Naive thymus-derived CD8-positive, alpha-beta T cell (primary cell): ENCODE measurements at places on chromosomes 12 and 14.

DNA sequence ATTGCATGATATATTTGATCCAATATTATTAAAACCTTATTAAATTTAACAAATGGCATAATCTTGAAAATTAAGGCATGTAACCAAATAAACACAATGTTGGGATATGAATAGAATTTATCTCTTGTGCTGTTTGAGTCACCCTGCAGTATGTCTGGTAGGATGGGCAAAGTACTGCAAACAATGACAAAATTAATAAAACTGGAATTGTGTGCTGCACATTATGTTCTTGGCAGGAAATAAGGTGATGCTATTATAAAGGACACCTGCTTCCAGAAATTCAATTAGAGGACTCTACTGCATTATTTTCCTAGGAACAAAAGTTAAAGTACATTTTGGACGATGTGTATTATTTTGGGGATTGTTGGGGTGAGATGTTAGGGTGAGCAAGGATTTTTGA is 132.7 kb downstream of the PPFIA2 start:
- DNase-seq, result no peak

- DNase-seq, result no peak
These were observed 163.6 kb upstream of the TBX3 start for GRCh38 chr12:114847441-114848035.

- DNase-seq, result no peak
These were observed 18.7 kb downstream of the PRKD1 start for GRCh38 chr14:29908652-29909577.

DNA sequence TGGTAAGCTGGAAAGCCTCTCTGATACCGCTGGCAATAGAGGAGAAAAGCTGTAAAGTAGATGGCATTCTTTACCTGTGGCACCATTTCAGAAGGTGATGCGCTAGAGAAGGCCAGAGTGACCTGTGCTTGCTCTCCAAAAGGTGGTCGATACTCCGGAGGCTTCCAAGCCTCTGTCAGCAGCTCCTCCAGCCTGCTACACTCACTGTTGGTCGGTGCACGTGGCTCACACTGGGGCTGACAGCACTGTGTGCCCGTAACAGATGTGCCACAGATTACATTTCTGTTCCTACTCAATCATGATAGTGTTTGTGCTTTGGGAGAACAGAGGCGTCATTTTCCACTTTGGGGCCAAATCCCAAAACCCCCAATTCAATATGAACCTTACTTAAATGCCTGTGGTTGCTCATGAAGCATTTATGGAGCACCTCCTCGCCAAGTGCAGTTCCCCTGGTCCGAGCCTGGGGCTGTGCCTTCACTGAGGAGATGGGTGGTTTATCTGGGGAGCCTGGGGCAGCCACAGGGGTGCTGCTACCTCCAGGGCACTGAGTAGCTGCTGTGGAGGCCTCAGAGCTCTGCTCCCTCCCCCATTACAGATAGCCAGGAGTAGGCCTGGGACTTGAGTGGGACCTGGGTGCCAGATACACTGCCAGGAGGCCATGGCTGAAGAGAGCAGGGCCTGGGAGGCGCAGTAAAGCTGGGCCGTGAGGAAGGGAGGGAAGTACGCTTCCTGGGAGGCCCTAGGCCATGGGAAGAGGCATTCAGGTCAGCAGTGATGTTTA is 26.8 kb downstream of the CCNK start:
- DNase-seq, result no peak

DNA sequence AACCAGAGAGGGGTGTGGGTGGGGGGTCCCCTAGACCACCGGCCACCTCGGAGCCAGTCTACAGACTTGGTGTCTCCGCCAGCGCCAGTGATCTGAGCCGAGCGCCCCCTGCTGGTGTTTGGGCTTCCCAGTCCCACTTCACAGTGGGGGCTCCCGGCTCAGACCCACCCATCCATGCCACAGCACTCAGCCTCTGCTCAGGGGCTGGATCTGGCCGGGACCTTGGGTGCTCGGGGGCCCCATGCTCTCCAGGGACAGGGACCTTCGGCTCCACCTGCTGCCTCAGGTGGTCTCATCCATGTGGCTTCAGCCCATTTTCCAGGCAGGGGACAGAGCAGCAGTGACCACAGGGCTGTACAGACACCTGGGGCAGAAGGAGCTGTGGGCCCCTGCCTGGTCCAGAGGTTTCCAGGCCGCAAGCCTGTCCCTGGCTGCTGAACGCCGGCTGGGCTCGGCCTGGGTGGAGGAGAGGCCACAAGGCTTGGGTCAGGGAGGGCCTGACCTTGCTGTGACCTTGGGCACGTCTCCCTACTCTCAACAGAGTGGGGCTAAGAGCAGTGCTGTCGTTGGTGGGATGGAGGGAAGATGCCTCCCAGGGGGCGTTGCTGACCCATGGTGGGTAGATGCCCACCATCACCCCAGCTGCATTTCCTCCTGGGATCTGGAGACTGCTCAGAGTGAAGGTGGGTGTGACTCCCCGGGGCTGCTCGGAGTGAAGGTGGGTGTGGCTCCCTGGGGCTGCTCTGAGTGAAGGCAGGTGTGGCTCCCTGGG is 86.3 kb downstream of the KIF26A start:
- DNase-seq, result no peak

GRCh38 chr14:55450987-55451386 is 10.6 kb upstream of the TBPL2 start:
- DNase-seq, result no peak

GRCh38 chr14:84555493-84555892 is 974.5 kb upstream of the FLRT2 start:
- no peak for DNase-seq

DNA sequence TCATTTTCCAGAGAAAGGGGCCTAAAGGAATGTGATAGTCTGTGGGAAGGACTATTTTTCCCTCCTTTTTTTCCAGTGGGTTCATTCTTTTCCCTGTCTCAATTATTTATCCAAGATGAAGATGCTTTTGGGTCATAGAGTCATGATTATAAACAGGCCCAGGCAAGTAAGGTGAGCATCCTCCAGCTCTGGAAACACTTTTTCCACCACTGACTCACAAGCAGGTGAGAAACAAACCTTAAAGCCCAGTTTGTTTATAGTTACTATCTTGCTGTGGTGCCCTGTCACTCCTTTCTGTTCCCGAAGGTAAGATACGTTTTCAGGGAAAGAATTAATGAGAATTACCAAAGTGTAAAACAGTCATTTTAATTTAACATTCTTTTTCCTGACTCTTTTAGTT is 107.7 kb upstream of the IFNG-AS1 start:
- no peak for DNase-seq

DNA sequence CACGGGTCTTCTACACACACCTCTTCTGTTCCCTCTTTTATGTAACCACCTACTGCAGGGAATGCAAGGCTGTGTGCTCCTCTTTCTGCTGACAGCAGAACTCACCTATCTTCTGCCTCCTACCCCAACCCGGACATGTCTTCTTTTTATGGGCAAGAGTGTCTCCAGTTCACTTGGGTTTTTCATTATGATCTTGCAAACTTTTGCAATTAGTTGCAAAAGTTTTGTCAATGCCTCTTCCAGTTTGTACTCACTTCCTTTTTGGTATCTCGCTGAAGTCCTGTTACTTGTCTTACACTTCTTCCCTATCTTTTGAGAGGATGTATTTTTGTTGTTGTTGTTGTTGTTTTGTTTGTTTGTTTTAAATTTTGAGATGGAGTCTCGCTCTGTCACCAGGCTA is 50.6 kb downstream of the DRAM1 start:
- DNase-seq, result no peak

GRCh38 chr12:39441963-39442830 is 723 bp downstream of the KIF21A start:
- no peak for DNase-seq

DNA sequence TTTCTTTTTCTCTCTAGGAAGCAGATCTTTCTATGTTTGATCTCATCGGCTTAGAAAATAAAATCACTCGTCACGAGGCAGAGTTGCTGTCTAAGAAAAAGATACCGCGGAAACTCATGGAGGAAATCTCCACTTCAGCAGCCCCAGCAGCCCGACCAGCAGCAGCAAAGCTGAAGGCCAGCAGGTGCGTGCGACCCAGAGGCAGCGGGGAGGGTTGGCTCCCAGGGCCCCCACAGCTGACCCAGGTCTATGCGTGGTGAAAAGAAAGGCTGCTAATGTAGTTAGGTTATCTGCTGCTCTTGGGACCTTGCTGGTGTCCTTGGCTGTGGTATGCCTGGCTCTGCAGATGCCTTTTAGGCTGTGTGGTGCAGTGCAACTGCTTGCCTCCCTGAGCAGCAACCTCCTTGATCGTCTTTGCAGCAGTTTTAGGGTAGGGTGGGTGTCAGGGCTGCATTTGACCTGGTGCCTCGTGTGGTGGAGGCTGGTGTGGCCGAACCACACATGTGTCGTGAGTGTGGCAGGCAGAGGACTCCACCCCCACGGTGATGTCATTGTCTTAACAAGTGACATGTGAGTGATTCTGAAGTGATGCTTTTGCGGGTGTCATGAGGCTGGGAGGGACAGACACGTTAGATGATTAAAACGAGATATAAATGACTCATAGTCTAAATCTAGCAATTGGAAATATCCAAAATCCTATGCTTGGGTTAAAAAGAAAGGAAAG is 68.6 kb downstream of the EP400 start:
- DNase-seq, result no peak

- no peak for DNase-seq
These were observed 87.7 kb downstream of the GPR135 start for GRCh38 chr14:59377491-59377890.

DNA sequence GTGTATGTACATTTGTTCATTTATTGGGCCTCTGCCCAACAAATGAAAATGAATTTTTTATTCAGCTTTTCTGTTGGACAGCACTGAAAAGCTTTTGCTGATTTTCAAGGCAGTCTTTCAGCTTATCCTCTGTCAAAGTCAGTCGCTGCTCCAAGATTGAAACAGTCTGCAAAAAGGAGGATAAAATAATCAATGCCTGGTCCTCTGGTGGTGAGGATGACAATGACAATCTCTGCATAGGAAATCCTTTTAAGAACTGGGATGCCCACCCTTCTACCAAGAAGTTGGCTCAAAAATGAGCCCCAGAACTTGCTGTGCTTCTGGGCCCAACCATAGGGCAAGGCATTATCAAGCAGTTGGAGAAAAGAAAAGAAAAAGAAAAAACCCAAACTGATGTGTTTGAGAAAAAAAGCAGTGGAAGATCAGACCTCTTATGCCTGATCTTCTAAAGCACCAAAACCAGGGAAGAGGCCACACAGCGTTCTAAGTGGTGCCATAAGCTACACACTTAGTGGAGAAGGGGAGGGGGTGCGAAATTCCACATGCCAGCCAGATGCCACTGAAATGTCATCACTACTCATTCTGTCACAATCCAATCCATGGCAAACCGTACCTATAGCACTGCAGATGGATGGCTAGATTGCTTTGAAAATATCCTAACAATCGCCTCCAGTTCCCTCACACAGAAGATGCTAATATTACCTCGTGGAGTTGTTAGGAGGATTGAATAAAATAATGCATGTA is 69.0 kb upstream of the DUSP6 start:
- DNase-seq, result no peak
